Natural killer cell (primary cell): ENCODE measurements at places on chromosomes 5 and 9.

- peak overlapping the region; percentile 75 for H3K27ac ChIP-seq
- peaks cover 18% of the 10 kb centered on the region for H3K36me3 ChIP-seq
- no peak for DNase-seq
- H3K4me1 ChIP-seq = peaks cover 21% of the 10 kb centered on the region
- H3K27me3 ChIP-seq = no peaks in the 10 kb centered on the region
- H3K4me3 ChIP-seq = peak overlapping the region; percentile 88
Measured at GRCh38 chr9:121368138-121368522, 1.9 kb downstream of the STOM start.

GRCh38 chr5:14246350-14247053 is 103.4 kb downstream of the TRIO start:
- H3K4me3 ChIP-seq = no peak overlapping the region
- H3K4me1 ChIP-seq = peaks cover 15% of the 10 kb centered on the region
- no peak overlapping the region for H3K27ac ChIP-seq
- no peak for DNase-seq
- no peaks in the 10 kb centered on the region for H3K36me3 ChIP-seq
- H3K27me3 ChIP-seq = no peaks in the 10 kb centered on the region

GRCh38 chr5:34511915-34512314 is 144.2 kb upstream of the RAI14 start:
- no peak for DNase-seq
- no peaks in the 10 kb centered on the region for H3K27me3 ChIP-seq
- H3K27ac ChIP-seq = no peak overlapping the region
- no peaks in the 10 kb centered on the region for H3K36me3 ChIP-seq
- no peaks in the 10 kb centered on the region for H3K4me1 ChIP-seq

- no peaks in the 10 kb centered on the region for H3K4me1 ChIP-seq
- DNase-seq = no peak
- no peaks in the 10 kb centered on the region for H3K36me3 ChIP-seq
- no peak overlapping the region for H3K27ac ChIP-seq
- no peaks in the 10 kb centered on the region for H3K27me3 ChIP-seq
- H3K4me3 ChIP-seq = no peak overlapping the region
Measured at GRCh38 chr5:24363789-24364481, 280.8 kb downstream of the CDH10 start.

- no peaks in the 10 kb centered on the region for H3K27me3 ChIP-seq
- H3K27ac ChIP-seq = no peak overlapping the region
- no peaks in the 10 kb centered on the region for H3K36me3 ChIP-seq
- no peaks in the 10 kb centered on the region for H3K4me1 ChIP-seq
- no peak for DNase-seq
Measured at GRCh38 chr9:107547772-107548297, 58.3 kb upstream of the KLF4 start.

- H3K4me1 ChIP-seq = peaks cover 7% of the 10 kb centered on the region
- H3K27me3 ChIP-seq = peaks cover 32% of the 10 kb centered on the region
- DNase-seq = no peak
- H3K27ac ChIP-seq = no peak overlapping the region
Measured at GRCh38 chr5:11385901-11386293, 518.3 kb downstream of the CTNND2 start.

DNA sequence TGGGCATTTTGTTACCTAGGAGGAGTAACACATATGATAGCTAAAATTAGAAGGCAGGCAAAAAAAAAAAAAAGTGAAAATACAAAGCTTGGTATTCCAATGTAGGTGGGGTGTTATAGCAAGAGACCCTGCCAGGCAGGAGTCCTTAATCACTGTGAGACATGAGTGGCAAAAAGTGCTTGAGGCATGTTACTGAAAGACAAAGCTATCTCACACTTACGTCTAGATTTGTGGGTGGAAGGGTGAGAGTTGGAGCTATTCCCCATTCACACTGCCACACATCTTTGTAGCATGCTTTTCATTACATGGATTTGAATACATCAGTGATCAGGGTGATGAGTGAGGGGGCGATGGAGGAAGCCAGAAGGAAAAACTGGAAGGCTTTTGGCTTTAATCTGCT is 2.6 kb upstream of the PLPPR1 start:
- H3K27ac ChIP-seq = no peak overlapping the region
- DNase-seq = no peak
- no peak overlapping the region for H3K4me3 ChIP-seq
- no peaks in the 10 kb centered on the region for H3K4me1 ChIP-seq

GRCh38 chr5:110463106-110463505 is 263.4 kb downstream of the TMEM232 start:
- no peaks in the 10 kb centered on the region for H3K4me1 ChIP-seq
- no peaks in the 10 kb centered on the region for H3K27me3 ChIP-seq
- no peaks in the 10 kb centered on the region for H3K36me3 ChIP-seq
- H3K27ac ChIP-seq = no peak overlapping the region

DNA sequence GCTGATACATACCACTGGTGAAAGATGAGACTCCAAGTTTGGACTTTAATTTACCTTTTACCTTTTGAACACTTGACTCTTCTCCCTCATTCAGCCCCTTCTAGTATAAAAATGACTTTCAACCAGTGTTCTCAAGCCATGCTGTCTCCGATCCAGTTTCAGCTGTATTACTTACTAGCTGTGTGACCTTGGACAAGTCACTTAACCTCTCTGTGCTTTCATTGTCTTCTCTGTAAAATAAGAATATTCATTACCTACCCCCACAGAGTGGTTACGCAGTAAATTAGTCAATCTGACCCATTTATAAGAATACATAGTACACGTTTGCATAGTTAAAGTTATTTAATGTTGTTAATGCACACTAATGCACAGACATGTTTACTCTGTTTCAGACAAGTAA is 12.6 kb upstream of the CEMIP2 start:
- no peak for DNase-seq
- no peaks in the 10 kb centered on the region for H3K27me3 ChIP-seq
- H3K4me1 ChIP-seq = peaks cover 46% of the 10 kb centered on the region
- H3K4me3 ChIP-seq = no peak overlapping the region

DNA sequence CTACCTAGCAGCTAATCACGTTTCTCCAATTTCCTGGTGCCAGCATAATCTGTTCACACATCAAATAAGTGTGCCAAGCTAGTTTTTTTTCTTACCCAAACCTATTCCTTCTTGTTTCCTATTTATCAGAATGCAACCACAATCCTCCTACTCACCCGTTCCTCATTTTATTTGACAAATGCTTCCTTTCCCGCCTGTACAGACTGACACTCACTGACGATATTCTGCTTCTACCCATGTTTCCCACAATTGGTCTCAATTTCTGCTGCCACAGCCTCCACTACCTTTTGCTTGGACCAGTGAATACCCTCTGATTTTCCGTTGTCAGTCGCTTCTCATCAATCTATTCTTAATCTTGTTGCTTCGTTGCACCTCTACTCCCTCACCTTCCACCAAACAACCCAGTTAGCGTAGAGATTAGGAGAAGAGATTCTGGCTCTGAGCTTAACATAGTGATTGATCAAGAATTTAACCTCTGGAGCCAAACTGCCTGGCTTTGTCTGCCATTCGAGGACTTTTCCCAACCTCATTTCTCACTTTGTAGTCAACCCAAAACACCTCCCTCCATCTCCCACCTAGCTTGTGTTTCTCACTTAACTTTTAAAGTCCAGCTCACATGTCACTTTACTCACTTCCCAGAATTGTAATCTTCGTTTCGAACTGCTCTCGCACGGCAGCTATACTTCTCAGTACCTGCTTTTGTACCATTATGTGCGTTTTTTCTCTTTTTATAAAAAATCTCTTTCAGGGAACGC is 729 bp upstream of the TMEM38B start:
- H3K4me1 ChIP-seq = peaks cover 7% of the 10 kb centered on the region
- H3K27me3 ChIP-seq = peaks cover 18% of the 10 kb centered on the region
- peak overlapping the region; percentile 73 for H3K4me3 ChIP-seq
- H3K36me3 ChIP-seq = no peaks in the 10 kb centered on the region

- H3K27me3 ChIP-seq = peaks cover 6% of the 10 kb centered on the region
- no peak overlapping the region for H3K27ac ChIP-seq
- H3K36me3 ChIP-seq = no peaks in the 10 kb centered on the region
Measured at GRCh38 chr5:79736528-79737514, 47.2 kb downstream of the CMYA5 start.

GRCh38 chr9:92798358-92798757 is 33.7 kb upstream of the BICD2 start:
- no peak overlapping the region for H3K4me3 ChIP-seq
- no peak for DNase-seq
- H3K4me1 ChIP-seq = no peaks in the 10 kb centered on the region
- no peaks in the 10 kb centered on the region for H3K36me3 ChIP-seq

GRCh38 chr5:160088805-160089204 is 30.4 kb downstream of the PWWP2A start:
- H3K27me3 ChIP-seq = no peaks in the 10 kb centered on the region
- DNase-seq = no peak
- H3K4me1 ChIP-seq = no peaks in the 10 kb centered on the region

- peak within 1 kb of the TSS; percentile 71 for H3K4me3 ChIP-seq
- peaks cover 15% of the 10 kb centered on the region for H3K4me1 ChIP-seq
Measured at GRCh38 chr5:179060116-179061008, at the start of gene ZNF354C. Gene ZNF354C, plus strand, starts transcription at chr5:179060373. Its CDS starts 1,696 bp downstream, at chr5:179062069.

DNA sequence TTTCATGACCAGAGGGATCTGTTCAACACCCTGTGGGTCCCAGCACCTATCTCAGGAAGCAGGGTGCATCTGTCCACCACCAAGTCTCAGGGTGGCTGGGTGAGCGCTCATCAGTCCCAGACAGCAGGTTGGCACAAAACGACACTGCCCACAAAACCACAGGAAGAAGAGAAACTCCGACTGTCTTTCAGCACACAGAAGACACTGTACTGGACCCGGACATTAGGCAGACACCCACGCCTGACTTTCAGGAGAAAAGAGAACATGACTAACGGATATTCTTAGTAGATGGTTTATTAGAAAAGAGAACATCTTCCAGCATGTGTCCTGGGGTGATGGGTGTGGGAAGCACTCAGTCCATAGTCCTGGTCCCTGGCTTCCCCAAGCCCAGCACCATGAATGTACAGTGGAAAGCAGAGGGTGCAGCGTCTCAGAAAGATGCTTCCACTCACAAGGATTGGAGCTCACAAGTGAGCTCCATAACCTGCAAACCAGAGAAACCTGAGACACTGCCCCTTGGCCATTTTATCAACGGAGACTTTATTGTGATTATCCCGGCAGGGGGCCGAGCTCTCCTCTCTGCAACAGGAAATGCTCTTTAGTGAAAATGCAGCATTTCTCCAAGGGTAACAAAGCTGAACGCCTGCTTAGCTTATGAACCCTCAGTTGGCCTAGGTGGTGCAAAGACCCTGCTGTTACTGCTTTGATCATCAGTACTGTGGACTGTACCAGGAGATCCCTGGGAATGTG is 35.8 kb upstream of the LCP2 start:
- peaks cover 81% of the 10 kb centered on the region for H3K4me1 ChIP-seq
- H3K4me3 ChIP-seq = no peak overlapping the region
- no peaks in the 10 kb centered on the region for H3K36me3 ChIP-seq
- H3K27ac ChIP-seq = peak overlapping the region; percentile 88
- peak; percentile 85 for DNase-seq
- no peaks in the 10 kb centered on the region for H3K27me3 ChIP-seq

GRCh38 chr5:62779010-62779422 is 200.4 kb downstream of the LRRC70 start:
- H3K27me3 ChIP-seq = no peaks in the 10 kb centered on the region
- peaks cover 3% of the 10 kb centered on the region for H3K4me1 ChIP-seq
- H3K4me3 ChIP-seq = no peak overlapping the region
- peak; percentile 60 for DNase-seq

DNA sequence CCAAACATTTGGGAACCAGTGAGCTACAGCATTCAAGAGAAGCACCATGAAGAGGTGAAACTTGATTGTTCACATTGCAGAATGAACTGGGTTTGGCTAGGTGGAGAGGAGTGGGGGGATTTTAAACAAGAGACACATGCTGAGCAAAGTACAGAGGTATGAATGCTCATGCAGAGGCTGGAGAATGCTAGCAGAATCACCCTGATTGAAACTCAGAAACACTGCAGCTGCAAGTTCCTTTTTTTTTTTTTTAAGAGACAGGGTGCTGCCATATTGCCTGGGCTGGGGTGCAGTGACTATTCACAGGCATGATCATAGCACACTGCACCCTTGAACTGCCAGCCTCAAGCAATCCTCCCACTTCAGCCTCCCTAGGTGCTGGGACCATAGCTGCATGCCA is 35.1 kb downstream of the DENND1A start:
- no peaks in the 10 kb centered on the region for H3K4me1 ChIP-seq
- H3K27me3 ChIP-seq = no peaks in the 10 kb centered on the region
- H3K27ac ChIP-seq = no peak overlapping the region
- H3K36me3 ChIP-seq = no peaks in the 10 kb centered on the region

- H3K27me3 ChIP-seq = no peaks in the 10 kb centered on the region
- H3K4me3 ChIP-seq = no peak overlapping the region
- no peaks in the 10 kb centered on the region for H3K36me3 ChIP-seq
- H3K4me1 ChIP-seq = no peaks in the 10 kb centered on the region
- DNase-seq = no peak
Measured at GRCh38 chr9:12318732-12319685, 374.2 kb upstream of the TYRP1 start.

- peaks cover 30% of the 10 kb centered on the region for H3K4me1 ChIP-seq
- no peak overlapping the region for H3K4me3 ChIP-seq
- peaks cover 8% of the 10 kb centered on the region for H3K27me3 ChIP-seq
- DNase-seq = no peak
- H3K27ac ChIP-seq = no peak overlapping the region
Measured at GRCh38 chr9:133995012-133995896, 3.1 kb upstream of the VAV2 start.

DNA sequence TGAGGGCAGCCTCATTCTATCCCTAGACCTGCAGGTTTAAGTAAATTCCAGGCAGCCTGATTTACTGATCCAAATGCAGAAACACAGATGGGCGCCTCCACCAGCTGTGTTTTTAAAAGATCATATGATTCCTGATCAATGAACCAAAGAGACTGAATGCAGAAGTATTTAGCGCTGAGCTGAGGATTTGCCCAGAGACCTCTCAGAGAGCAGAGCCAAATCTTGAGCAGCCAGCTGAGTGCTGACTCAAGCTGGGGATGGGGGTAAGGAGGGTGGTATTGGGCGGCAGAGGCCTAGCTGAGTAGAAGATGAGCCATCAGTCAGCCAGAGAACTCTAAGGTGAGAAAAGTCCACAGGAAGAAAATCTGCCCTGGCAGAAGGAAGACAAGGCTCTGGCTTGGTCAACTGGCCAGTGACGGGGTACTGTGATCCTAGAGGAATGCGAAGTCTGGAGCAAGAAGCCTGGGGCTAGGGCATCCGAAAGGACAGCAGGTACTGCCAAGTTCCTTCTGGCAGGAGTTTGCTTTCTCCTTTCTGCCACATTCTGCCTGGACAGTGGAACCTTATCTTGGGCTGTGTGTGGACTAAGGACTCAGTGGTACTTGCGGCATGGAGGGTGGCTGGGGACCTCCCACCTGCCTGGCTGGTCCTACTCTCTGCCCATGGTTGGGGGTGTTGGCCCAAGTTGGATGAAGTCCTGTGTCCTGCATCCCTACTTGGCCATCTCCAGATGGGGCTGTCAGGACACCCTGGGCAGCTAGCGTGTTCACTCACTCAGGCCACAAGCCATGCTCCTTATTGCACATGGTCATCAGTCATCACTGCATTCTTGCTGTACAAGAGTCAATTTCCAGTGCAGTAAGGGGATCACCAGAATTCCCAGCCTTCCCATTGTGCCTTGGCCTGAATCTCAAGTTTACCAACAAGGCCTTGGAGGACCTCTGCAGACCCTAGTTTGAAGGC is 34.5 kb upstream of the CDKN2AIPNL start:
- H3K4me1 ChIP-seq = peaks cover 16% of the 10 kb centered on the region
- no peak for DNase-seq
- H3K36me3 ChIP-seq = no peaks in the 10 kb centered on the region
- peak overlapping the region; percentile 36 for H3K27ac ChIP-seq
